Body of pancreas (tissue), 4 donors: ENCODE measurements at places on chromosomes 1 and 21.
A peak's percentile ranks its signal among the peaks of the same experiment; 100 is the strongest.

DNA sequence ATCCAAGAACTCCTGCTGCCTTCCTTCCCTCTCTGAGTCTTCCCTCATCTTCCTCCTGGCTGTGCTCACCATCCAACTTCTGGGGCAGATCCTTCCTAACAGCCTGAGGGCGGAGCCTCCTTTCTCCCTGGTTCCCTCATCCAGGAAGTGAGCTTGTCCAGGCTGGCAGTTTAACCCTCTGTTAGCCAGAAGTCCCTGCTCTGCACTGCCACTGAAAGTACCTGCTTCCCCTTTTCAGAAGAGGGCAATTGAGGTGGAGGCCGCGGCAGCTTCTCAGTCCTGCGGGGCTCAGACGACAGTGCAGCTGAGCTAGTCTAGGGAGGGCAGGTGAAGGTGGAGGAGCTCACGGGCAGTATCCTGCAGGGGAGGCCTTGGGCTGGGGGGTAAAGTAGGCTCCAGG lies 149.1 kb downstream of the FCRL5 start:
- peak; percentile 5 for DNase-seq

- no peak for DNase-seq
These were observed 130.4 kb downstream of the KIF26B start for GRCh38 chr1:245285168-245285567.

DNA sequence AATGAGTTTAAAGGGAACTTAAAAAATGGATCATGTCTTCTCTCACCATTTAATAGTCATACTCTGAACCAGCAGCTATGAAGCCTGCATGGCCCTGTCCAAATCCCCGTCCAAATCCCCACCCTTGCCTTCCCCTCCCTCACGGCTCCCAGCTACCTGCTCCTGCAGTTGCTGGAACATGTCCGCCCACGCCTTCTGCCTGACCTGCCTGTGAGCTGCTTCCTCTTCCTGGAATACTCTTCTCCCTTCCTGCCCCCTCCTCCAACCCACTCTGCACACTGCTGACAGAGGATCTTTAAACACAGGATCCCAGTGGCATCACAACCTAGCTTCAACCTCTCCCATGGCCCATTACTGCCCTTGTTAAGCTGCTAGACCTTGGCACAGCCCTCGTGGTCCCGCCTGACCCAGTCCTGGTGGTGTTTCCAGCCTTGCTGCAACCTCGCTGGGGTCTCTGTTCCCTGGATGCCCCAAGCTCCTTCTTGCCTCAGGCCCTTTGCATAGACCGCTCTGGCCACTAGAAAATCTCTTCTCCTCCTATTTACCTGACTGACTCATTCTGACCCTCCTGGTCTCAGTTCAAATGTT lies 118.3 kb downstream of the PTPRU start:
- no peak for DNase-seq

DNA sequence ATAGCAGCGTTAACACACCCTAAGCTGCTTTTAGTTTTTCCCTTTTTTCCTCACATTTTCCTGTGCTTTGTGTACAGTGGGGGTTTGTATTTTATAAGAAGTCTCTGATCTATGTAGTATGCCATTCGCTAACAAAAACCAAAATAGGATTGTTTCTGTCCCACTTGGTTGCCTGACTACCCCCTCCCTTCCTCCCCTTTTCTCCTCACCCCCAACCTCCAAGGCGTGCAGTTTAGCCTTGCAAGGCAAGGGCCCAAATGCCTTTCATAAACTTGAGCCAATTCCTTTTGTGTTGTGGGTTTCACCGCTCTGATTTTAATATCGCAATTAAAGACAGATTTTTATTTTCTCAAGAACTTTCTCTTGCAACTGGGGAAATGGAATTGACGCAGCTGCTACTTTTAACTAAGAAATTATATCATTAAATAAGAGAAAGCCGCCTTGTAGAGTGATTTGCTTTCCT lies 276.9 kb downstream of the TM2D1 start:
- DNase-seq, result no peak

DNA sequence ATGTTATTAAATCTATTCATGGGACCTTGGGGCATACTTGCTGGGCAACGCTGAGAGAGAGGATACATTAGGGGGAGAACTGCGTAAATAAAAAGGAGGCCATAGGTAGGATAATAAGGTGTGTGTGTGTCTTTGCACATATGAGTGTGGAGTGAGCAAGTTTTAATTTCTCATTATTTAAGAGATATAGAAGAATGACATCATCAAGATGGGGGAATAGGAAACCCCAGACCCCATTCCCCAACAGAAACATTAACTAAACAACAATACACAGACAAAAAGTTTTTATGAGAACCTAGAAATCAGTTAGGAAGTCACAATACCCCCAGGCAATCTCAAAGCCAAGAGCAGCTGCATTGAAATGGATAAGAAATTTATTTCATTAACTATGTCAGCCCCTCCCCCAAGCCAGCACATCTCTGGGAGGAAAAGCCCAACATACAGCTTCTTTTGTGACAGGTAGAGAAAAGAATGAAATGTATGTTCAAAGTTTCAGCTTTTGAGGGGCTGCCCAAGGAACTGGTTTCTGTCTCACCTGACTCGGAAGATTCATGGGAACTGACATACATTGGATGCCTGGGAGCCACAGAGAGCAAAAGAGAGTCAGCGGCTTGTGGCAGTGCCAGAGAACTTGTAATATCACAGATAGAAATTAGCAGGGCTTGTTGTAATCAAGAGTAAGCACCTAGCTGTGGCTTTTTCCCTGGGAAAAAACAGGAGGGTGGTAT lies 234.3 kb upstream of the NFIA start:
- DNase-seq, result no peak

GRCh38 chr1:172203902-172204301 lies 216.6 kb upstream of the C1orf105 start:
- DNase-seq, result no peak

DNA sequence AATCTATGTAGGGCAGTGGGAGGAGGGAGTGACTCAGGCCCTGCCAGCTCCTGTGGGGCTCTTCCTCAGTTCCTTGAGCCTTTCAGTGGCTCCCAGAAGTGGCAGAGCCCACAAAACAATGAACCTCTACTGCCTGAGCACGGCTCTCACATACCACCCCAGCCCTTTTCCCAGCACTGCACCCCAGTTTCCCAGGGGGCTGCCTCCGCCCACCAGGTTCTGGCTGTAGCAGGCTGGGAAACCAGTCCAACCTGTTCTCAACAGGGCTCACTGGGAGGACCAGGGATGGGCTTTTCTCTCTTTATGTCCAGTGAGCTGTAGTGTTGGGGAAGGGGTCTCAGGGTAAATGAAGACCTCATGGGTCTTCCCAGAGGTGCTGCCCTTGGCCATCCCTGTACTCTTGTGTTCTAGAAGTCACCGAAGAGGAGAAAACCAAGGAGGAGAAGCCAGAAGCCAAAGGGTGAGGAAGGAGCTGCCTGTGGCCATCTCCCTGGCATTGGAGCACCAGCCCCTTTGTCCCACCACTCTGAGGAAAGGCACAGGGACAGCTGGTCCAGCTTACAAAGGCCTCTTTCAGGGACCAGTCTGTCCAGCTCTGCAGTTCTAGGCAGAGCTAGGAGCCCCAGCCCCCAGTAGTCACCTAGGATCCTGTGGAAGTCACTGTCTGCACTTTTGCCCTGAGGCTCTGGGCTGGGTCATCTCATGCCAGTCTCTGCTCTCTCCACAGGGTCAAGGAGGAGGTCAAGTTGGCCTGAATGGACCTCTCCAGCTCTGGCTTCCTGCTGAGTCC lies 3.5 kb downstream of the MARCKSL1 start:
- DNase-seq, result no peak

DNA sequence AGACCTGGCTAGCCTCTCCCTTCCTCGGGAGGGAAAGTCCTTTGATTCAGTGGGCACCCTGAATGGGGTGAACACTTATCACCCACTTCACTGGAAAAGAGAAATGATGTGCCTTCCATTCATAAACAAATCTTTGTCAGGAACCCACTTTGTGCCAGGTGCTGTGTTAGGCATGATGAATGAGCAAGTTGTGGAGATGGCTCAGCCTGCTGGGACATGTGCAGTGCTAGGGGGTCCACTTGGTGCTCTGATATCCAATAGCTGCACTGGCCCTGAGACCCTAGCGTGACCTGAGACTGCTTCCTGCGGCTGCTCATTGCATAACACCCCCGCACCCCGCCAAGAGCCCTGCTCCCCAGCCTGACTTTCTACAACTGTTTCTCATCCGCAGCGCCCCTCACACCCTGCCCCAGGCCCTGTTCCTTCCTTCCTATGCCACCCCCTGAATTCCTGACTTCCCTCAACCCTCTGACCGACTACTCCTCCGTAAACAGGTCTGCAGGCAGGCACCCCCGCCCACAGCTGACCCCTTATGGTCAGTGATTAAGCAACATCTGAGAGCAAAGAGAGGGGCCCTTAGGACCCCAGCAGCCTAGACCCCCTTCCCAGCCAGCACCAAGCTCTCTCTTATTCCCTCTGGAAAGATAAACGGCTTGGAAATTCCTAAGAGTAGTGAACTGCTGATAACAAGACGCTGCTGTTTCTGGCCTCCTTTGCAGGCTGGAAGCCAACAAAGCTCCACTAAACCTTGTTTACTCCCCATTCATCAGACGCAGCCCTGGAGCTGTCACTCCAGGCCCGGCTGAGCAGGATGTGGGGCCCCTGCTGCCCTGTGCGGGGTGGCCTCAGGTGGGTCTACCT lies 12.9 kb downstream of the CSRP1 start:
- DNase-seq, result peak; percentile 65

GRCh38 chr1:175127565-175127964 lies 59.9 kb downstream of the TNN start:
- no peak for DNase-seq

DNA sequence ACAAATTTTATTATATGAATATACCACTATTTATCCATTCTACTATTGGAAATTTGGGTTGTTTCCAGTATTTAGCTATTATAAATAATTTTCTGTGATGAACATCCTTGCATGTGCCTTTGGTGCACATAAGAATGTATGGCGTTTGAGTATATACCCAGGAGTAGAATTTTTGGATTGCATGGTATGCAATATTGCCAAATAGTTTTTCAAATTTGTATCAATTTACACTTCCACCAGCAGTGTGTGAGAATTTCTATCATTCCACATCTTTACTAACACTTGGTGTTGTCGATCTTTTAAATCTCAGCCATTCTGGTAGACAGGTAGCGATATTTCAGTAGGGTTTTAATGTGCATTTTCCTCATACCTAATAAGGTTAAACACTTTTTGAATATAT lies 9.2 kb upstream of the FNBP1L start:
- DNase-seq, result no peak

- no peak for DNase-seq
These were observed 31.9 kb downstream of the GPR88 start for GRCh38 chr1:100569888-100570287.

DNA sequence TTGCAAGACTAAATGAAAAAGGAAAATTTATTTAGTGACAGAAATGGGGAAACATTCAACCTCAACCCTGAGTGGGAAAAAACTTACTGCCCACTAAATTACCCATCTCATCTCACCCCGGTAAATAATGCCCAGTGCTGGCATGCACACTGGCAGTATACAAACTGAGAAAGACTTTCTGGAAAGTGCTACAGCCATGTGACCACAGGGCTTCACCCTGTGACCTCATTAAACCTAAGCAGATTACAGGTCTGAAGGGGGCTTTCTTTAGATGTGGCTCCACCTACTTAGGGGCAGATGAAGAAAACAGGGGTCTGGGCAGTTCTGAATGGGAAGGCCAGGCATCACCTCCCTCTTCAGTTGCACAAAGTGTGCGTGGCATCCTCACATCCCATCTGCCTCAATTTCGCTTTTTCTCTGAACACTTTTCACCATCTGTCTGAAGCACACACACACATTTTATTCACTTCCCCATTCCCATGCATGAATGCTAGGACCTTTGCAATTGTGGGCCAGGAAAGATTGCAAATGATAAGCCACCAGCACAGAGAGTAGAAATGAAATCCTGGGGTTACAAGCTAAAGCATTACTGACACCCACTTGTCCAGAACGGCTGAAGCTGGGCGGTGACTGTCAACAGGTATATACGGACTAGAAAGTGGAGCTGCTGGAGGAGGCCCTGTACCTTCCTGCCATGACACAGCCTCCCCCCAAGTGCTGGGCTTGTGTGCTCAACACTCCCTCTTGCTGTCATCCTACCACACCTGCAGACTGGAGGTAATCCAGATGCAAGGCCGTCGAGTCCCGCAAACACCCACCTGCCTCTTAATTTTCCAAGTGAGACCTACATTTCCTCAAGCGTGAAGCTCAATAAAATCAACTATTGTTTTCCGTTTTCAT lies 2.7 kb downstream of the NADK start:
- no peak for DNase-seq

- peak; percentile 7 for DNase-seq
These were observed 4.0 kb downstream of the FTCD start for GRCh38 chr21:46151261-46151988.

DNA sequence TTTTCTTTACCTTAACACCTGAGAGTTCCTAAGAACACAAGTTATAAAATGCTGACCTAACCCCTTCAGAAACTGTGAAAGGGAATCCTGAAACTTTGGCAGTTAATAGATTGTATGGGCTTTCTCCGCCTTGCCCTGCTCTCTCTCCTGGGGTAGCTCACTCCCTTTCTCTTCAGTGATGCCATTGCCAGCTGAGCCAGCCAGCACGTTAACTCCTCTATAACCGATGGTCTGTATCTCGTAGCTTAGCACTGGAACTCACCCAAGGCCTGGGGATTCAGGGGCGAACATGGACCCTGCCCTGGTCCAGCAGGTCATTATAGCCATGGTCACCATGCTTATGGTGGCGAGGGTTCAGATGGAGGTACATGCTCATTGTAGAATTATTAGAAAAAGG lies 40.7 kb downstream of the TRAPPC10 start:
- DNase-seq, result no peak

- DNase-seq, result no peak
These were observed 258.4 kb downstream of the LRRC40 start for GRCh38 chr1:69946935-69947334.

GRCh38 chr1:40980453-40981121 lies 1.1 kb downstream of the CTPS1 start:
- peak; percentile 25 for DNase-seq

DNA sequence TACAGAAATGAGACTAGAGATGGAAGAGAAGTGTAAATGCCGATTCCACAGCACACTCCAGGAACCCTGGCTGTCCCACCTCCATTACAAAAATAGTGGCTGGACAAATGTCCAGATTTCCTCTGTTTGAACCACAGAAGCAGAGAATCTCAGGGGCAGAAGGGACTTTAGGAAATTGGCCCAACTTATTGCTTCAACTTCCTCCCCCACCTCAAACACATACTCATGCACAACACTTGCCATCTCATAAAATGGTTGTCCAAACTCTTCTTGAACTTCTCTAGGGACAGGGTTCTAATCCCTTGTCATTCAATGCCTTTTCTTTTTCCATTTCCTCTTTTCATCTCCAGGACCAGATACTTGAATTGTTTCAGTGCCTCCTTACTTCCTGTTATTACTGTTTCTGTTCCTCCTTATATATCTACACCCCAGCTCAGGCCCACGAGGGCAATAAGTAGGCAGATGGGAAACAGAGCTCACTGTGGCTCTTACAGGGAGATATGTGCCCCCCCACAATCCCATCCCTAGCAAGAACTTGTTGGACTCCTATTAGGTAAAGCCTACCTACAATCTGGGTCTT lies 8.5 kb upstream of the B4GALT3 start:
- no peak for DNase-seq
